ENCODE measurements at places on chromosomes 2 and 18.

- no peak for DNase-seq
Measured at GRCh38 chr2:15765686-15766302, 174.1 kb downstream of the DDX1 start.

DNA sequence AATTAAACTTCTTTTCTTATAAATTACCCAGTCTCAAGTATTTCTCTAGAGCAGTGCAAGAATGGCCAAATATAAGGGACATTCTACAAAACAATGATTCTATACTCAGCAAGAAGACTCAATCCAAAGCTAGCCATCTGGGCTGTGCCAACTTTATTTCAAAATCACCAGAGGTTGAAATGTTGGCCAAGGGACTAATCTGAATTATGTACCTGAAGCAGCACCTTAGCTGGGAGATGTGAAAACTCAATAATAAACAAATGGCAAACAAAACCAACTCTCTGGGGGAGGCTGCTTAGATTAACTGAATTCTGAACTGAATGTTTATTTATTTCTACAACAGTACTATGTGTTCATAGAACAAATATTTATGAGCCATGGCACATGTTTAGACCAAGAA is 251.3 kb downstream of the RDH14 start:
- no peak for DNase-seq

DNA sequence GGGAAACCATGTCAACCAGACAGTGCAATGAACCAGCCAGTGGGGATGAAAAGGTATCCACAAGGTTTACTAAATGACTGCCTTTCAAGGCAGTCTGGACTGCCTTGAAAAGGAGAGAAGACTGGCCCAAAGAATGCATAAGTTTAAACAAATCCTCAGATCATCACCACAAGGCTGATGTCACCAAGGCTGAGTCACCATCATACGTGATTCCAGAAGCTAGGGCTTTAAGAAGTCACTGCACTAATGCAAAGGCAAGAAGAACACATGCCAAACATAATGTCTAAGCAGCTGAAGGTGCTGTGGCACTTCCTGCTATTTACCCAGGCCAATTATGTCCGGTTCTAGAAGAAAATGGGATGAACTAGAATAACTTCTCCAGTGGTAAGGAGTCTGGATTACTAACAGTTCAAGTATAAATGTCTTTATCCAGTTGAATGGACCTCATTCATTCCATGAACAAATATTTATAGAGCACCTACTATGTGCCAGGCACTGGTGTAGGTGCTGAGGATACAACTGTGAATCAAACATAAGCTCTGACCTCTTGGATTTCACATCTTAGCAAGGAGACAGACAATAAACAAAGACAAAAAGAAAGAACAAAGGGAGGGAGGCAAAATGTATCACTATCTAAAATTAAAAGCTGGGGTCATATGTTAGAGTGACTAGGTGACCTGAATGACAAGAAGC is 37.6 kb upstream of the ONECUT2 start:
- DNase-seq = no peak

GRCh38 chr2:174325373-174326160 is 9.2 kb upstream of the SP9 start:
- DNase-seq = no peak

DNA sequence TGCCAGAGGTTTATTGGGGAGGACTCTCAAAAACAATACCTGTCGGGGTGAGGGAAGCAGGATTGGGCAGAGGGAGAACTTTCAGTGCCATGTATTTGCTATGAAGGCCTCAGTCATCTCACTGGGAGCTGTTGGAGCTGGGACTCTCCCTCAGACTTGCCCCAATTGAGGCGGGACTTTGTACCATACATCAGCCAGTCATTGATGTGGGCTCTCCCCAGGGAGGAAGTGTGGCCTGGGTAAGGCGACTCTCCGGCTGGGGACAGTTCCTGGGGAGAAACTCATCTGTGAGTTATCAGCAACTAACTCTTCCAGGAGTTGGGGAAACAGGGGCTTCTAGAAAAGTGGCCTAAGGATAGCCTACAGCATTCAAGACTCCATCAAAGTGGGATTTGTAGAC is 66.5 kb downstream of the FTCDNL1 start:
- no peak for DNase-seq

DNA sequence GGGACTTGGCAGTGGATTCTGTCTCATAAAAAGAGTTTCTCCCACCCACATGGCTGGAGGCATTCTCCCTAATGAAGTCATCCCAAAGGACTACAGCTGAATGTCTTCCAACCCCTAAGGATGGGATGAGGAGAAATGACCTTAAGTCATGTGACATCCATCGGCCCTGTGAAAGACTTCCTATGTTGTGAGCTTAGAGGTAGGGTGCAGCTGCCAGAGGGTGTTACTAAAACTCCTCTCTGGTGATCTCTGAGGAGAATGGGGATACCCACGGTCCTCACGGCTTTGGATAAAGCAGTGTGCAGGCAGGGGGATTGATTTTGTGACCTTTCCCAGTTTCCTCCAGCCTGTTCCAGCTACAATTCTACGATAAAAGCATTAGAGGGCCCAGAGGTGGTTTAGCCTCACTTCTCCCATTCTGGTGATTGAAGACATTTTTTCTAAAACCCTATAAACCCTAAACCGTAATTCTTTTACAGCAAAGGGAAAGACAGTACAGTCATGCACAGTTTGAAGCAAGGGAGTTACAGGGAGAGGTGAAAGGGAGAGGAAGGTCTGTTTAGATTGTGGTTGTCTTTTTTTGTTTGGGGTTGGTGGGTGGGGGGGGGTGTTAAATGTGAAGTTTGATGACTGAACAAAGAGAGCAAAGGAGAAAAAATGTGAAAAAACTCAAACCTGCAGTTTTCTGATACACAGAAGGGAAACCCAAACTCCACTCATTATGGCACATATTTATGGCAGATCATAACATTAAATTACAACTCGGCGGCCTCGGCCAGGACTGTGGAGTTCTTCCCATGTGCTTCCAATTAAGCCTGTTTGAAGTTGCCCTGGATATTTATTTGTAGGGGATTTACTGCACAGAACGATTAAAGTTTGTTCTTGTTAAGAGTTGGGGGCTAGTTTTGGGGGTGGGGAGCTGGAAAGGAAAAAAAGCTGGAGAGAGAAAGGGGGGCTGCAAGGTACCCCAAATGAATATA is 26.6 kb upstream of the SLC14A2 start:
- no peak for DNase-seq

- DNase-seq = no peak
Measured at GRCh38 chr2:29475499-29475898, 360.3 kb downstream of the CLIP4 start.

DNA sequence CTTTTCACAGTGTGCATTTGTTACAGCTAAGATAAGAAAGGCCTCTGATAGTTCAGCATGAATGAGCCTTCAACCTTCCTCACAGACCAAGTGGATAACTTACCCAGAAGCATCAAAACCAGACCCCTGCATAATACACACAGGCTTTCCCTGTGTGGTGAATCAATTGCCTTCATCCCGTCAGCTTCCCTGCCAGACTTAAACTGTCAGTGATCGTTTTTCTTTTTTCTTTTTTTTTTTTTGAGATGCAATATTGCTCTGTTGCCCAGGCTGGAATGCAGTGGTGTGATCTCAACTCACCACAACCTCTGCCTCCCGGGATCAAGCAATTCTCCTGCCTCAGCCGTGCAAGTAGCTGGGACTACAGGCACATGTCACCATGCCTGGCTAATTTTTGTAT is 20.5 kb upstream of the SLC35F5 start:
- no peak for DNase-seq

GRCh38 chr18:63467699-63468098 is 9.1 kb upstream of the SERPINB5 start:
- DNase-seq = no peak

DNA sequence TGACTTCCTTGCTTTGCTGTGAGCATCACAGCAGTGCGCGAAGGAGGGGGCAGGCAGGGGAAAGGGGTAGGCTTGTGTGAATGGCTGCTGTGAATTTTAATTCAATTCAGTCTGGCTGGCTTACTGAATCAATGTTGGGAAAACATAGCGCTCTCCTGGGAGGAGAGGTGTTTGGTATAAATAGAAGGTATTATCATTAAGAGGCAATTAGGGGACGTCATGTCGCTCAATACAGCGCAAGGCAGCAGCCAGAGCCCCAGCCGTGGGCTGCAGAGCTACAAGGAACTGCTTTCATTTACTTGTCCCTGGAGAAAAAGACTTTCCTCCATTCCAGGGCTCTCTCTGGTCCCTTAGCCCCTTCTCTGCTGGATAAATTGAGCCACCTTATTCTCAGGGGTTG is 181.4 kb upstream of the MSH6 start:
- no peak for DNase-seq

GRCh38 chr2:215415820-215416577 is 19.9 kb downstream of the FN1 start:
- DNase-seq = no peak

DNA sequence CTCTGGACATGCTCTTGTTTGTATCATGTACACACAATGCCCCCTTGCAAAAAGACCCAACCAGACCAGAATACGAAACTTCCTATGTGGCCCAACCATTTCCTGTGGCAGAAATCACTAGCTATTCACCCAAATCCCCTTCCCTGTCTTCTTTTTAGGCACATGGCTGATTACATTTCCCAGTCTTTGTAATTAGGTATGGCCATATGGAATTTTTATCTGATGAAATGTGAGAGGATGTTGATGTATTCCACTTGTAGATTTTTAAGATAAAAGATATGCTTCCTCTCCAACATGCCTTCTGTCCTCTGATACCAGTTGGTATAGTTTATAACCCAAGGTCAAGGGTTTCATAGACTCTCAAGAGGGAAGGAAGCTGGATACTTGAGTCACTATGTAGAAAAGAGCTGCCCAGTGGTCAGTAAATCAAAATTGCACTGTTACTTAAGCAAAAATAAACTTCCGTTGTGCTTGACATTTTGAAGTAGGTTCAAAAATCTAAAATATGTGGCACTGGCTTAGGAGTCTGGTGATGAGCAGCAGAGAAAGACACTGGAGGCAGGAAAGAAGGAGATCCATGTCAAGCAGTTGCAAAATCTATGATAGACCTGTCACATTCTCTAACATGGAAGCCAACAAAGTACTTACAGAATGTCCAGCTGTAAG is 297.4 kb downstream of the SMAD2 start:
- no peak for DNase-seq

DNA sequence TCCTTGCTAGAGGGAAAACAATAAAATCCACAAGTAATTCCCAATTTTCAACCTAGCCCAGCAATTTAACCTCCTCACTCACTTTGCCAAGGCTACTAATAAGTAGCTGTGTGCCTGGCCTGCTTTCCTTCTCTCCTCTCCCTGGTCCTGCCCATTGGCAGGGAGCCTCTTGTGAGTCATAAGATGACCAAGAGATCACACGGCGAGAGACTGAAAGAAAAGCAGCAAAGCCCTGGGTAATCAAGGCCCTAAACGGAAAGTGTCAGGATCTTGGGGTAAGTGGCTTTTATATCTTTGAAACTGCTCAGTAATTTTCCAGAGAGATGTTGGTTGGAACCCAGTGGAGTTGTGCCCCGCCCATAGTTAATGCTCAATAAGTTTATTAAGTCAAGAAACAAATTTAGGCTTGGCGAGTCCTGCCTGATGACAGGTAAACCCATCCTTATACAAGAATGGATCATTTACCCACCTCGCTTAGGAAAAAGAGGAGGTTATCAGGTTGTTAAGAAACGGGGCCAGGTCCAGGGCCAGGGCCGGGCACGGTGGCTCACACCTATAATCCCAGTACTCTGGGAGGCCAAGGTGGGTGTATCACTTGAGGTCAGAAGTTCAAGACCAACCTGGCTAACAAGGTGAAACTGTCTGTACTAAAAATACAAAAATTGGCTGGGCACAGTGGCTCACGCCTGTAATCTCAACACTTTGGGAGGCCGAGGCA is 10.0 kb upstream of the ADAM17 start:
- DNase-seq = no peak

Data from stimulated activated CD4-positive, alpha-beta T cell treated with anti-CD3 and anti-CD28 coated beads, Interleukin-2, amount 100 ng/mL, for 4 hours (primary cell).